Globus pallidus (tissue), 1 donor: ENCODE measurements at places on chromosomes 6 and 20.

- no peak for DNase-seq
Observed at GRCh38 chr20:2327620-2328555, 32.1 kb downstream of the TGM3 start.

GRCh38 chr6:74942130-74942529 lies 263.7 kb downstream of the COL12A1 start:
- DNase-seq, result no peak

DNA sequence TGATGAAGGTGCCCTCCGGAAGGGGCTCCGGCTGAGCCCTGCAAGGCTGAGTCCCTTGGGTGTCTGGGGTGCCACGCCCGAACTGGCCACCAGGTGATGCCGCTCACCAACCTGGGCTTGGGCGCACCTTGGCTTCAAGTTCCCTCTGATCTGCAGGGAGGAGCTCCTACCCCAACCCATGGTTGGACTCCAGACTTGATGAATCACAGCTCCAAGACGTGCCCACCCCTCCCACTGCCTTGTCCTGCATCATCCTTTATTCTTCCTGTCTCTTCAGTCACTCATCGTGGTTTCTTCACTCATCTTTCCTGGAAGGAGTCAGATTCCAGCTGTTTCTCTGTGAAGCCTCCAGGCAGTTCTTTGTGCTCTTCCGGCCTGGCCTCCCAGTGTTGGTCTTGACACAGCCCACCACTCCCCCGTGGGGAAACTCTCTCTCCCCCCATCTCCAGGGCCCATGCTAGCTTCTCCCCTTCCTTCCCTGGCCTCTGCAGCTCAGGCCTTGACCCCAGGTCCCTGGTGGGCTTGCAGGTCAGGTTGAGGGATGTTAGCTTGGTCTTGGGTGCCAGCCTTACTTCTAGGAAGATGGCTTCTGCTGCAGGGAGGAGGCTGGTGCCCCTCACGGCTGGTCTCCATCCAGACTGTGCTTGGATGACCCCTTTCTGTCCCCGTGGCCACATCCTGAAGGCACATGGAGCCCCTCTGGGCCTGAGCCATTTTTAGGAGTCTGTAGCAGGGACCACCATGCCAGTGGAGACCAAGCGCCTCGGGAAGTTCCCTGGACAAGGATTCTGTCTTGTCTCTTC lies 2.6 kb upstream of the ZBP1 start:
- no peak for DNase-seq

GRCh38 chr20:19008497-19008896 lies 194.9 kb downstream of the SCP2D1 start:
- DNase-seq, result no peak

DNA sequence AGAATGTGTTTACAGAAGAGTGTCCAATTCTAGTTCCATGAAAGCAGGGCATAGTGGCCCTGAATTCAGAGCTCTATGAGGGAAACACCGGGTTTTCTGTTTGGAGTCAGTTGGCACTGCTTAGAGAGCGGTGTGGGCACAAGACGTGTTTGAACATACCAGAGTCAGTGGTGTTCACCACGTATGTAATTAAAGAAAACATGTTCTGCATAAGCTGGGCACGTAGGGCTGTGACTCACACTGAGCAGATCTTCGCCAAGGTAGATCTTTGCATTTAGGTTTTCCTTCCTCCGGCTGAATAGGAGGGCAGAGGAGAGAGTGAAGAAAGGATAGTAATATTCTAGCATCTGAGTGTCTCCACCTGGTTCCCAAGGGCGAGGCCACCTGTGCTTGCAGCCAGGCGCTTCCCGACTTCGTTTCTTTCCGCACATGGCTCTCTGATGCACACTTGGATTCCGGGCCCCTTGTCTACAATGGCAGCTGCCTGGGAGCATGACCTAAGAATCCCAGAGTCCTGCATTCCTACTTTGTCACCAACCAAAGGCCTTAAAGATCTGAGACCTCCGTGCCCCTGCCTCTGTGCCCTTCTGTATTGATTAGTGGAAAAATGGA lies 136.2 kb downstream of the ERMARD start:
- no peak for DNase-seq

DNA sequence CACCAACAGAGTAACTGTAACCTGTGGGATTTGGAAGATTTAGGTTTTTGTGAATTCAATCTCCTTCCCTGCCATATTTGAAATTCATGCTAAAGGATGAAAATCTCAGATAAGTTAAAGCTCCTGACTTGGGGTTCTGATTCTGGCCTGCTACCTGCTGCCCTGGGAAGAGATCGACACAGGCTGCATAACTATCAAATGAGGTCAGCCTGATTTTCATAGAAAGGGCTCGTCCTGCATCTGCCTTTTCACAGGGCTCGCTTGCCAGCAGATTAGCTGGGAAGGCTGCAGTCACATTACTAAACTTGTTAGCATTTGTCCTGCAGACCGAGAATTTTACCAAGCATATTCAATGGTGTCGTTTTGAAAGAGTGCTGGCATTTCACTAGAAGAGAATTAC lies 14.6 kb downstream of the GCLC start:
- DNase-seq, result no peak

DNA sequence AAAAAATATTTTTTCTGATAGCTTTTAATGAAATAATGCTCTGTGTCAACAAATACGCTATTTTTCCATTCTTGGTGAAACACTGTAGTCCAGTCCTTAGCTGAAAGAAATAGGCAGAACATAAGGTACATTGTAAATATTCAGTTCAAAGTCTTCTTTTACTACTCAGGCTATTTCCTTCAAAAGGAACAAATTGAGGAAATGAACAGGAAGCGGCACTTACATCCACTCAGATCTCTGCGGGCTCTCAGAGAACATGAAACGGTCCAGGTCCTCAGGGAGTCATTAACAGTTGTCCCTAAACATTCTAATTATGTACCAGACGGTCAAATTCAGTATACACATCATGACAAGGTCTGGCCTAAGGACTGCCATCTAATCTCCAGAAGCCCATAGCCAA lies 212.6 kb downstream of the KIF16B start:
- no peak for DNase-seq

GRCh38 chr6:88629838-88630494 lies 333.5 kb downstream of the RNGTT start:
- DNase-seq, result no peak

DNA sequence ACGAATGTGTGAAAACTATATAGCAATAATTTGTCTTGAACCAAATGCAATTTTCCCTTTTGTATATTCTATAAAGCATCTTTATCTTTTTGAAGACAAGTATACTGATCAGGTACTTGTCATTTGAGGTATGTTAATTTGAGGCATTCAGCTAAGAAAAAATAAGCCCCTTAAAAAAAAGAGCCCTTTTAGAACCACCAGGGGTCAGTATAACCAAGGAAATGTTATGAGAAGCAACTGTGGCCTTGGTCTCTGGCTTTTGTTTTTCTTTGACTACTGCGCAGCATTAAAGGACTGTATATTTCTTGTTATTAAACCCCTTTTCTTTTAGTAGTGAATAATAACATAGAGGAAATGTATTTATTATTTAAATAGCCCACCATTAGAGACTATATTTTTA lies 43.1 kb downstream of the CD109 start:
- DNase-seq, result peak; percentile 75

GRCh38 chr6:89116702-89117101 lies 1.2 kb downstream of the SRSF12 start:
- DNase-seq, result no peak

DNA sequence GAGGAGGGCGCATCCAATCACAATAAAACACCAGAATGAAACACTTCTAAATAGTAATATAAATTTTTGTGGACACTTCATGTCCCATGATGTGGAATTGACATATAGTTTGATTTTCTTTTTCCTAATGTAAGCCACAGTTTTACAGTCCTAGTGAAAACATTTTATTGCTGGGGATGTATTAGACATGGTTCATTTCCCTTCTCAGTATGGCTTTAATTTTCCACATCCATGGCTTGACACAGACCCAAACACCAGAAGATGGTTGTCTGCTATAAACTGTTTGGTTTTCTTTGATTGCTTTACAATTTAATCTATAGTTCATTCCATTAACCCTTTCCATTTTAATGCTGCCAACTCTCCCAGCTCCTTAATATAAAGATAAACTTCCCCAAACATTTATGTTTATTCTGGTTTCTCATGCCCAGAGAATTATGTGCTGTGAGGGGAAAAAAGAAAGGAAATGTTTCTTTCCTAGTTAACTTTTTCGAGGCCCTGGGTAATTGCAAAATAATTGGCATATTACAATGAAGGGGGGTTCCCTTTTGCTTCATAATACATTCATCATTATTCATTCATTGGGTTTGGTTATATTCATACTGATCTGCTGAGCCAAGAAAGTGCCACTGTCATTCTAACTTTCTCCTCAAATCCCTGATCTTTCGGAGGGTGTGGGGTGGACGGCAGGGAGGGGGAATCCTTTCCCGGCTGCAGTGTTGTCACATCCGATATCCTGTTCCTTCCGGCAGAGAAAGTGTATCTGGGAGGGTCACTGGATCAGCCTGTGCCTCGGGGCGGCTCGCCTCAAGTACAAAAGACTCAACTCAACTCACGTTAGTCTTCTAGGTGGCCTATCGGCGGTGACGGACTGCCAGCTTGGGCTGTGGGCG lies 127.6 kb upstream of the TFAP2D start:
- DNase-seq, result no peak

- DNase-seq, result no peak
Observed at GRCh38 chr6:89834884-89835792, 5.5 kb downstream of the CASP8AP2 start.

DNA sequence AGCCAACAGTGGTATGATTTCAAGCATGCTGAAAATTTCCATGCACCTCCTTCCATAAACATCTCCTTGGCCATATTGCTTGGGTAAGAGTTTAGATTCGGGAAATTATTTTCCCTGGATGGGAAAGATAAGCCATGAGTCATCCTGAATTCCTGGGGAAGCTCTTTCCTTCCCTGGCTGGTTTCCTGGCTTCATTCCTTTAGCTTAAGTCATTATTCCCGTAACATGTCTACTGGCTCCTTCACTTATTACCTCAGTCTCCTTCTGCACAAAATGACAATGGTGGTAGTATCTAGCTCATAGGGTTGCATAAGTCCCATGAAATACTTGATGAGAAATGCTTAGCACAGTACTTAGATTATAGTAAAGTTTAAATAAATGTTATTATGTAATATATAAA lies 27.6 kb downstream of the TINAG start:
- no peak for DNase-seq

DNA sequence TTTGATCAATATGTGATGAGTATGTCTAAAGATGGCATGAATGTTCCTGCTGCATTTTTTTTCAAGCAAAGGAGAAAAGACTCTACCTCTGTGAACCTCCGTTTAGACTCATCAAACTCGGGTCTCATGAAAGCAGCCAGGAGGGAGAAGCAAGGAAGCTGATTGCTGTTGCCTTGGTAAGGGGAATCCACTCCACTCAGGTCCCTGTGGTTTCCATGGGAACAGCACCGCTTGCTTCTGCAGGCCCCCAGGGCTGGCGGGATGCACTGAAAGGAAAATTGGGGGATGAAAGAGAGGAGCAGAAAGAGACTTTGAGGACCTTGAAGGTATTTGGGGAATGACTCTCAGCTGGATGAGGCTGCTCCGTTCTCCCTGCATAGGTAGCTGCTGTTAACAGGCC lies 249.6 kb upstream of the RIN2 start:
- no peak for DNase-seq

- DNase-seq, result no peak
Observed at GRCh38 chr6:167761794-167762258, 64.9 kb upstream of the AFDN start.

DNA sequence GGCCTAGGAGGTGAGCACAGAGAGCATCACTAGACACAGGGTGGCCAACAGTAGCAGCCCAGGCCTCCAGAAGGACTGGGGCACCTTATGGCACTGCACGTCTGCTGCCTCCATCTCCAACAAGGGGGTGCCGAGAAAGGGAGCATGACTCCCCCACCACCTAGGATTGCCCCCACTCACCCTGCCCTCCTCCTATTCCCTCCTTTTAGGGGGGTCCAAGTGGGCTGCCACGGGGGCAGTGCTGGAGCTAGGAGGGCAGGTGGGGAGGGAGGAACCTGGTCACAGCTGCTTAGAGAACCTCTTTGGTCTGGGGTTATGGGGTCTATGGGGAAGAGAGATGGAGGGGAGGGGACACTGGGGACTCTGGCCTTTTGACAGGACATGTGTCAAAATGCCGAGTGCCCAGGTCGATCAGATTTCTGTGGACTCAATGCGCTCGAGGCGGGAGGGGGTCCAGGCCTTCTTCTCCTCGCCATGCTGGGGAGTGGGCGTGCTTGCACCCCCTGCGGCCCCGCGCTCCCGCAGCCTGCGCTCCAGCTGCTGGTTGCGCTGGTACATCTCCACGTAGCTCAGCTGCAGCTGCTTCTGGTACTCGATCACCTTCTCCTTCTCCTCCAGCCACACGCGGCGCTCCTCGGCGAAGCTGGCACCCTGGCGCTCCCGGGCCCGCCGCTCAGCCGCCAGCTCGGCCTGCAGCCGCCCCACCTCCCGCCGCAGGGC lies 4.5 kb upstream of the FASTKD5 start:
- DNase-seq, result no peak

- DNase-seq, result no peak
Observed at GRCh38 chr6:37024656-37025337, 19.3 kb downstream of the FGD2 start.

GRCh38 chr6:133956416-133957049 lies 3.5 kb downstream of the TBPL1 start:
- no peak for DNase-seq

DNA sequence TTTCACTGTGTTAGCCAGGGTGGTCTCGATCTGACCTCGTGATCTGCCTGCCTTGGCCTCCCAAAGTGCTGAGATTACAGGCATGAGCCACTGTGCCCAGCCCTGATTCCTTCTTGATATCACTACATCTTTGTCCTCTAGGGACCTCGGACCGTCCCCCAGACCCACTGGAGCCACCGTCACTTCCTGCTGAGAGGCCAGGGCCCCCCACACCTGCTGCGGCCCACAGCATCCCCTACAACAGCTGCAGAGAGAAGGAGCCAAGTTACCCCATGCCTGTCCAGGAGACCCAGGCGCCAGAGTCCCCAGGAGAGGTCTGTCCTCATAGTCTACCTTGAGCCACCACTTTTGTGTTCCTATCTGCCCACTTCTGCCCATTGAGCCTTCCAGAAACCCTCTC lies 14.6 kb downstream of the MAVS start:
- DNase-seq, result no peak

- DNase-seq, result no peak
Observed at GRCh38 chr6:20698675-20699074, 164.4 kb downstream of the CDKAL1 start.

- DNase-seq, result no peak
Observed at GRCh38 chr6:47404435-47404834, 73.2 kb upstream of the CD2AP start.

DNA sequence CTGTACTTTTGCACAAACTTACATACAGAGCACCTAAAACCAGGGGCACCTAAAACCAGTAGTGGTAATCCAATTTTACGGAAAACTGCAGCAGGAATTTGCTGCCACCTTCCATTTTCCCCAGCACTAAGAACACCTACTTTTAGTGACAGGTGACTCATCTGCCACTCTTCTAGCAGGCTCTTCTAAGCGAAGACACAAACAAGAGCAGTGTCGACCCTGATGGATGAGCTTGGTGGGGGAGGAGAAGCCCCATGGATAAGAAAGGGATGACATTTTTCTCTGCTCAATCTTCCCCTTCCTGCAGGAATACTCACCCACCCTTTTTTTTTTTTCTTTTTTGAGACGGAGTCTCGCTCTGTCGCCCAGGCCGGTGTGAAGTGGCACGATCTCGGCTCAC lies 116.9 kb downstream of the GMPR start:
- DNase-seq, result no peak
